Muscle of arm (tissue), 14 donors: ENCODE measurements at places on chromosomes 16 and 17. TPM values are rescaled to one million over a fixed set of nuclear protein-coding genes. Genes with fewer than 3 reads are reported as not detected.

The TBX2 gene
- polyA plus RNA-seq, result not detected

The MYH8 gene
- 3,790 TPM for polyA plus RNA-seq

The SLC2A4 gene
- 49.0 TPM for polyA plus RNA-seq

The RAB11FIP4 gene
- polyA plus RNA-seq, result 0.53 TPM

The RAB26 gene
- 0.99 TPM for polyA plus RNA-seq

The FTSJ3 gene
- polyA plus RNA-seq, result 31.7 TPM

The NT5M gene
- polyA plus RNA-seq, result not detected

The CRISPLD2 gene
- polyA plus RNA-seq, result 7.0 TPM

The CHD9NB gene
- polyA plus RNA-seq, result not detected

The TPSG1 gene
- polyA plus RNA-seq, result not detected

The PPP1R1B gene
- polyA plus RNA-seq, result not detected

The CCL13 gene
- 0.98 TPM for polyA plus RNA-seq

The YWHAE gene
- 818 TPM for polyA plus RNA-seq

GRCh38 chr16:20372701-20373100 is 20.2 kb upstream of the UMOD start:
- DNase-seq, result no peak

- DNase-seq, result peak; percentile 38
These were observed 421 bp upstream of the DLX4 start for GRCh38 chr17:49968405-49969133.

GRCh38 chr17:7440113-7440833 is 961 bp downstream of the FGF11 start:
- DNase-seq, result no peak

GRCh38 chr17:50165867-50166517 is at the start of gene SGCA:
SGCA (plus strand) TSS chr17:50166005; CDS start chr17:50166041, 36 bp downstream.
- DNase-seq, result no peak

DNA sequence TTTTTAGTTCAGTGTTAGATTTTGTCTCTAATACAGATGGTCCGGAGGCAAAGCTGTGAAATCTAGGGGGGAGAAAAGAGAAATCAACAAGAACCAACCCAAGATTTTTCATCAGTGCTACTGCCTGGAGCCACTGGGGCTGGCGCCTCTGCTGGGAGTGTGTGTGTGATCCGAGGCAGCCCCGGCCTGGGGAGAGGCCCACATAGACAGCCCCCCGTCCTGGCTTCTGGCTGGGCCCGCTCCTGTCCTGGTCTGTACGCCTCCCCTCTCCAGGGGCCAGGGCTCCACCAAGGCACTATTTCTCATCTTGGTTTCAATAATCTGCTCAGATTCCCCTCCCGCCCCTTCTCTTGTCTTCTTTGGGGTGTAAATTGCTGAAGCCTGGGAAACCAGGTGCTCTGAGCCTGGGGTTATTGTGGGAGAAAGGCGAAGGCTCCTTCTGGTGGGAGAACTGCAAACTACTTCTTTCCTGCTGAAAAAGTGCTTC is 7.8 kb downstream of the BAHCC1 start:
- DNase-seq, result no peak

DNA sequence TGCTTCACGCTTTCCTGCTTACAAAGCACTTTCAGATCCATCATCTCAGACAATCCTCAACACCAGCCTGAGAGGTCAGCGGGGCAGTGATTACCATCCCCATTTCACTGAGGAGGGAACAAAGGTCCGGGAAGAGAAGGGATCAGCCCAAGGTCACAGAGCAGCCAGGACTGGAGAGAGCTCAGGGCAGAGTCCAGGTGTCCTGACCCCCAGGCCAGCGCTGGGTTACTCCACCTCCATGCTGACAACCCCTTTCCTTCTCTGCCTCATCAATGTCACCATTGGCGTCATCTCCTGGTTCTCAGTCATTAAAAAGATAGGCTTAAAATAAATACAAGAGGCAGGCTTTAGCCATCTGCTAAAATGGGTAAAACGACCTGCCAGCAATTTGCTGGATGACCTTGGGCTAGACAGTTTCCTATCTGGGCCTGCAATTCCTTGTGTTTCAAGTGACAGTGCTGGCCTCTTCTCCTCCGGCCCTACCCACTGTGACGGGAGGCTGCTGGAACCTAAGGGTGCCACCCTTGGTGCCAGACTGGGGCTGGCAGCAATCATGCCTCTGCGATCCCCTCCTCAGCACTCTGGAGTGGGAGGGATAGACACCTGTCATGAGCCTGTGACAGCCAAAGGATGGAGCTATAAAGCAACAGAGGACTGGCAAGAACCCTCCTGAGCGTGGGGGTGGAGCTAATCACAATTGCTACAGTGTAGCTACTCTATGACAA is 79.5 kb upstream of the CCL1 start:
- DNase-seq, result no peak

- no peak for DNase-seq
These were observed 13.2 kb upstream of the CDIPT start for GRCh38 chr16:29876217-29876593.

DNA sequence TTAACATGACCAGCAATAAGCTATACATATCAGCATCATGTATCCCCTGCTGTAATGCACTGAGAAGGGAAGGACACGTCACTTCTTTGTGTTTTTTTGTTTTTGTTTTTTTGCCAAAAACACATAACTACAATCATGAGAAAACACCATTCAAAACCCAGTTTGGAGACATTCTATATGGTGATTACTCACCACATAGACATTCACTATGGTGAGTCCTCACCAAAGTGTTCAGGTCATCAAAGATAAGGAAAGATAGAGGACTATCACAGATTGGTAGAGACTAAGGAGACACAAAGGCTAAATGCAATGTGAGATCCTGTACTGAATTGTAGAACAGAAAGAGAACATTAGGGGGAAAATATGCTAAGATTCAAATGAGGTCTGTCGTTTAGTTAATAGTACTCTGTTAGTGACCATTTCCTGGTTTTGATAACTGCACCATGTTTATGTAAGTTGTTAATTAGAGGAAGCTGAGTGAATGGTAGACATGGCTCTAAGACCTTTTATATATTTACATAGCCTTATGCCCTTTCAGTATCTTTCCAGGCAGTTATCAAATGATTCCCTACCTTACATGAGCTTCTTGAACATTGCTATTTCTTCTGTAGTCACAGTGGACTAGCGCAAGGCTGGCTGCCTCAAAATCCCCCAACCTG is 46.6 kb downstream of the PIK3R5 start:
- DNase-seq, result no peak

- no peak for DNase-seq
These were observed 46.8 kb downstream of the TMEM132E start for GRCh38 chr17:34626121-34626681.

DNA sequence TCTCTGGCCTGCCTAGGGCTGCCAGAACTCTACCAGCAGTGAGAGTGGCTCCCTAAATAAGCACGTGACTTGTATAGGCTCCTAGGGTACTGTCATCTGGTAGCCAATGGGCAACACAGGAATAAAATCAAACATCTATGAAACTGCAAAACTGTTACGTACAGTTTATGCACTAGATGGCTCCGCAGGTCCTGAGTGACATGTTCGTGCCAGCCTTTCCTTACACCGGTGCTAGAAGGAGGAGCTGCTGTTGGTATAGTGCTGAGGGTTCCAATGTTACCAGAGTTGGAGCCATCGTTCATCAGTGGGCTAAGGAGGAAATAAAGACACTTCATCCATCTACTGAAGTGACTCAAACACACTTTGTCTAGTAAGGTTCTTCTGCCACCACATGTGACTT is 63.2 kb upstream of the TRAP1 start:
- no peak for DNase-seq

- no peak for DNase-seq
These were observed 1.6 kb downstream of the KCNH4 start for GRCh38 chr17:42179335-42179734.

GRCh38 chr16:89308391-89309333 is 91.2 kb downstream of the ZNF778 start:
- no peak for DNase-seq

DNA sequence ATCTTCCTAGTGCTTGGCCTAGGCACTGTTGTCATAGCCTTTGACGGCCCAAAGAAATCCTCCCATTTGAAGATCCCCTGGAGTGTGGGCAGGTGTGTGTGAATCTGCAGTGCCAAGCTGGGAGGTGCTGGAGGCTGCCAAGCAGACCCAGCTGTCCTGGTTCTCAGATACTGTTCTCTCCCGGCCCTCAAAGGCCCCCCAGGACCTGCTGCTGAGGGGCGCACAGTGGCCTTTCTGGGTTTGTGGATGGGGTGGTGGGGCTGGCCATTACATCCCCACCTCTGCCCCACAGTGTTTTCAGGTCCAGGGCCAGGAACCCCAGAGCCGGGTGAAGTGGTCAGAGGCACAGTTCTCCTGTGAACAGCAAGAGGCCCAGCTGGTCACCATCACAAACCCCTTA is 60.5 kb downstream of the MRC2 start:
- no peak for DNase-seq

- DNase-seq, result peak; percentile 62
These were observed 122.3 kb upstream of the CIBAR2 start for GRCh38 chr16:85234310-85235204.

DNA sequence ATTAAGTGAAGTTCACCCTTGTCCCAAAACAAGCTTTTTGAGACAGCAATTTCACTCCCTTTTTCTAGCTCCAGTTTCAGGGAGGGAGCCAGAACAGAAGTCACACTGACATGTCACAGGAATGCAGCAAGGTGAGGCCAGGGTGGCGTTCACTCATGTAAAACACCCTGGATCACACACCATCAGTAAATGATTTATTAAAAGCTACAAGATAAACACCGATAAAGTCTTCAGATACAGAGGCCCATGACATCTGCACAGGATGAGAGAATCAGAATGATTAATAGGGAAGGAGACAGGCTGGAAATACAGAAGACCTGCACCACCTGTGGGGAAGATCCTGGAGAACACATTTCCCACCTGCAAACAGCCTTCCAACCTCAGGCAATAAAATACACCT is 77.5 kb upstream of the DYNLRB2 start:
- no peak for DNase-seq

DNA sequence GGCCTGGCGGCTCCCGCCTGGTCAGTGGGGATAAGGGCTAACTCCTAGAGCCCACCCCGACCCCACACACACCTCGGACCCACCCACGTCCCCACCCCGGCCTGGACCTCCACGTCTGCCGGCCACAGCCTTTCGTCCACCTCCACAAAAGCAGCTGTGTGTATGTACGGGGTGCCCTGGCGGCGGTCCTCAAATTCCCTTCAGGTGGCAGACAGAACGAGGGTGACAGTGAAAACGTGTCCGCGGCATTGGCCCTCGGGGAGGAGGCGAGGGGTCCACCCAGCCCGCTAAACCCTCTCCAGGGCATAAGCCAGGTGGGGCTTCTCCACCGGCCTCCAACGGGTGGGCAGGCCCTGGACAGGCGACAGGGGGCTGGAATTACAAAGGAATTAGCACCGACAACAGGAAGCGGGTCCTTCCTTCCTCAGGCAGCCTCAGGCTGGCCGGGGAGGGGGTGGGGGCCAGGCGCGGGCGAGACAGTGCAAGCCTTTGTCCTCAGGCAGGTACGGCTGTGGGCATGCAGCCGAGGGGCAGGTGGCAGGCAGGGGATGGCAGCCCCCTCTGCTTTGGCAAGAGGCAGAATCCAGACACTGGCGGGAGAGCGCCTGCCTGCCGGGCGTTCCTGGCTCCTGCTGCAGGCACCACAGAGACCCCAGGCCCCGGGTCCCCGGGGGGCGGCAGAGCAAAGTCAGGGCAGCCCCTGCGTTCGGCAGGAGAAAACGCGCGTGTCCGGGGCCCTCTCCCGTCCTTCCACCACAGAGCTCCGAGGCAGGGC is 12.3 kb upstream of the PITPNA start:
- no peak for DNase-seq

- no peak for DNase-seq
These were observed 7.7 kb downstream of the CCL3L1 start for GRCh38 chr17:36188891-36189306.

GRCh38 chr17:13004336-13004735 is 13.5 kb downstream of the ELAC2 start:
- DNase-seq, result no peak

GRCh38 chr16:49023050-49023449 is 258.6 kb downstream of the CBLN1 start:
- no peak for DNase-seq

DNA sequence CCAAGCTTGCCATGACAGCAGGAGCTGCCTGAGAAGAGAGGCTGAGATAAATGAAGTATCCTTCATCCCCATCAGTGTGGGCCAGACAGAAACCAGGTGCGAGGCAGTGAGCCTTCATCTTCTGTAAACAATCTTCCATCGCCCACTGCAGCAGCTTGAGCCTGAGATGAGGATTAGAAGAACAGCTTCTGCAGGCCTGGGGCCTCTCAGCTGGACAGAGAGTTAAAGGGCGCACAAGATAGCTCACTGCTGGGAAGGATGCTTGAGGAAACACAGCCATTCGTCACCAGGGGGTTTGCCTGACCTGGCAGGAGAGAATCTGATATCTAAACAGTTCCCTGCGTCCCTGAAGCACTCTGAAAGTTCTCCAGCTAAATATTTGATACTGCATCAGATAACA is 27.1 kb downstream of the HOXB1 start:
- no peak for DNase-seq

DNA sequence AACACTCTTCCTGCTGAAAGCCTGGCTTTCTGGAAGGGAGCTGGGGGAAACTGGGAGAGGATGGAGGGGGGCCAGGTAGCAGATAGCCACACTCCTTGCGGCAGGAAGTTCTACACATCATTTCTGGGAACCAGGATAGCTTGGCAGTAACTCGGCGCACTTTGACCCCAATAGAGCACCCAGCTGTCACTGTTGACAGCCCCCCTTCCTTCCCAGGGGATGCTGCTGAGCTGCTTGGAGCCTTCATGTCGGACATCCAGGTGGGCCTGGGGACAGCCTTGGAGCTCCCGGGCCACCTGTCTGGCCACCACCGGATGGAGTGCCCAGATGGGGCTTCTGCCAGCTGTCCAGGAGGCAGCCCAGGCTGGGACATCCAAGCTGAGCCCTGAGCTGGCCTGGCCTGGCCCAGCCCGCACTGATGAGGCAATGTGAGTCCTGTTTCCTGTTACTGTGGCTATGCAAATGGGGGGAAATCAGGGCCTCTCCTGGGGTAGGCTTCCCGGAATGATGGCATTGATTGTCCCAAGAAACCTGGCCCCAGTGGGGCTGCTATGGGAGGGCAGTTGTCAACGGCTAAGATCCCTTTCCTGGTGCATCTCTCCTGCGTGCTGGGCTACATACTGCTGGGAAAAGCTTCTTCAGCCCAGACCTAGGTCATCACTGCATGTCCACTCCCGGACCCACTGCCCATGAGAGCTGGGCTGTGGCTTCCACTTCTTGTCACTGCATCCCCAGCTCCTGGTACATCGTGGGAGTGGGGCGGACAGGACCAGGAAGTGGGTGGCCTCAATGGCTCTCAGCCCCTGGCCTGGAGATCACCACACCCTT is 50.0 kb downstream of the SOCS1 start:
- DNase-seq, result no peak
